RKO (cell line): ENCODE measurements at places on chromosomes 3 and 15.

GRCh38 chr15:67116742-67117141 lies 51.3 kb downstream of the SMAD3 start:
- no peak for DNase-seq

DNA sequence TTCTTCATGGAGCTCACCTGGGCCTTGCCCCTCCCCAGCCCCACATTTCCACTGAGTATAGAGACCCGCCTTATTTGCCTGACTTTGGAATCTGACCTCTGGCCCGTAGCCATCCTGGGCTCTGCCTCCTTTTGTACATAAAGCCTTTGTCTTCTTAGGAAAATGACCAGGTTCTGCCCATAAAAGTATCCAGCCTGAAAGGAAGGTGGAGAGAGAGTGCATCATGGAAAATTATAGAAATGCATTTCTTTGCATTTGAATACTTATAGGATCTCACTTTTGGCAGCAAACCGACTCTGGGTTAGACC lies 3.6 kb upstream of the SH2D7 start:
- DNase-seq = no peak

DNA sequence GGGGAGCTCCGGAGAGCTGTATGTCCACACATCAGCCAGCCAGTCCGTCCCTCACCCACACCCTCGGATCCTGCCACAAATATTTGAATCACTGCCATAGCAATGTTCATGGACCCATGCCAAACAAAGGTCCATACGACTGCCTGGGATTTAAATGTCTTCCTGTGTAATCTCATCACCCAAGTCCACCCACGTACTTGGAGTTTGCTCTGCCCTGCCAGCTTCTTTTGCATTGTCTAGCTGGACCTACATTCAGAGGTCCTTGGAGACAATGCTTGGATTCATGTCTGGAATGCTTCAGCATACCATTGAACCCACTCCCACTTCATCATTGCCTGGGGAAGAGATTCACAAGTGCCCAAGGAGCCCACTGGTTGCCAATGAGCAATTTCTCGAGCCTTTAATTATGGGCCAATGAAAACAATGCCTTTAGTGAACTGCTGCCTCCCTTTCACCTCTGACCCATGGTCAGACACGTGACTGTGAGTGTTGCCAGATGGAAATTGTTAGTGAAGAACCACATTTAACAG lies 90.4 kb upstream of the PHLDB2 start:
- peak; percentile 44 for DNase-seq

GRCh38 chr15:51349156-51349844 lies 7.8 kb downstream of the GLDN start:
- DNase-seq = no peak

- no peak for DNase-seq
Measured at GRCh38 chr3:44442596-44443309, 34.7 kb downstream of the ZNF445 start.

DNA sequence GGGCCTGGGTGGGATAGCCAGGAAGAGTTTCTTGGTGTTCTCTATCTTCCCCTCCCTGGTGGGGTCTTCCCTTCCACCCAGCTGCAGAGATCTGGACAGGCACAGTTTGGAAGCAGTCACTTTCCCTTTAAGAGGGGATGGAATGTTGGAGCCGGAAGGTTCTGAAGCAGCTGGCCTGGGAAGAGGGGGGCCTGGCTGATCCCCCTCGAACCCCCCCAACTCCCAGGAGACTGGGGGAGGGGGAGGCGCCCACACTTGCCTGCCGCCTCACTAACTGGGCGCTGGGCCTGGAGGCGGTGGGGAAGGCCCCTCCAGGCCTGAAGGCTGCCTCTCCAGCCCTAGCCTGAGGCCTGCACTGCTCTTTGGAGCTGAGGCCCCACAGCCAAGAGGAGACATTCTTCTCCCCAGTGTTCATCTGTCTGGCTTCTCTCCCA lies 1.4 kb downstream of the DVL3 start:
- DNase-seq = peak; percentile 67

- DNase-seq = peak; percentile 71
Measured at GRCh38 chr3:56839784-56840715, 38.3 kb upstream of the ARHGEF3 start.

GRCh38 chr15:87942316-87942715 lies 314.2 kb downstream of the NTRK3 start:
- no peak for DNase-seq

- no peak for DNase-seq
Measured at GRCh38 chr3:42425736-42426407, 15.5 kb upstream of the LYZL4 start.

- peak; percentile 60 for DNase-seq
Measured at GRCh38 chr15:45635191-45635638, 386 bp downstream of the SQOR start.
